ENCODE measurements at places on chromosomes 13 and 19.

- no peak for ATAC-seq
These were observed 1109.1 kb upstream of the MIR17HG start for GRCh38 chr13:90238413-90238812.

DNA sequence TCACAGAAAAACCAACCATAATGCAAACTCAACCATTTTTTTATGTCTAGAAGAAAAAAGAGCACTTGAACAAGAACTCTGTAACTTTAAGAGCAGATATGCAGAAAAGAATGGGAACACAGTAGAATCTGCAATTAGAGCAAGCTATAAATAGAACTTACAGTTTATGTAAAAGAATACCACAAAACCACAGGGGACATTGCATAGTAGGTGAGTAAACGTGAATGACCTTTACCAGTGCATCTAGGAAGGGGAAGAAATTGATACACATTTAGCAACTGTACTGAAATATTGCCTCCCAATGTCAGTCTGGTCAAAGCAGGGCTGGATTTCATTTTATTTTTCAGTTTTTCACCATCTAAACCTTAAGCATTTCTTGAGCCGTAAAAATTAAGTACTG is 242.2 kb upstream of the EDNRB start:
- ATAC-seq: no peak

GRCh38 chr13:48304143-48304876 is 759 bp downstream of the RB1 start:
- no peak for ATAC-seq

DNA sequence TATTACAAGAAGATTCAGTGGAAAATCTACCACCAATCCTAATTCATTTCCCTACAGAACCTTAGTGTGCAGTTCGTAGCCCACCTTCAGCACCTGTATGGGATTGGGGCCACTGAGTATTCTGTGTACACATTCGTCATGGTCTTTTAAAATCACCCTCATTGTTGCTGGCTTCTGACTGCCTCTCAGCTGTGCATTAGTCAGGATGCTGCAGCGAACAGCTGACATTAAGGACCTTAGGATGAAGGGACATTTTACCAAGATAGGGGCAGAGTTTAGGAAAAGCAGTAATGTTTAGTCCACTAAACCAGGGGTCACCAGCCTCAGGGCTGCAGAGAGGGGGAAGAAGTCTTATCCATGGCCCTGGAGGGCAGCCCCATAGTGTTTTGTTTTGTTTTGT is 176.5 kb downstream of the COL4A1 start:
- no peak for ATAC-seq

- no peak for ATAC-seq
These were observed 207.4 kb downstream of the NHLRC3 start for GRCh38 chr13:39245688-39246087.

DNA sequence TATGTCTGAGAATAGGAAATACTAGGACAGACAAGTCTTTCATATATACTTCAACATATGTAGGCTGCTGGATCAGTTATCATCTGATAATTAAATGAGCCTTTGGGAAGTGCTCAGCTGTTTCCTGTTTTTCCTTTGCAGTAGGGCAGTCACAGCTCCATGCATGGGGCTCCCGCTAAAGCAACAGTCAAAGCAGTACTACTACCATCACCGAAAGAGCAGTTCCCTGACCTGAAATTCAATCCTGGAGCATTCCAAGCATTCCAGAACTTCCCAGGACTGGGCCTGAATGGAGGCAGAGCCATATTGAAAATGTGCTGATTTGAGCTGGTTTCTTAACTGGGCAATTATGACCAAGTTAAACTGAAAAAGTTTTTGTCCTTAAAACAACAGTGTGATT is 20.5 kb downstream of the MICU2 start:
- no peak for ATAC-seq

Measured in gastroesophageal sphincter (tissue), 4 donors.